Spleen (tissue), 13 donors: ENCODE measurements at places on chromosomes 11 and 22.

DNA sequence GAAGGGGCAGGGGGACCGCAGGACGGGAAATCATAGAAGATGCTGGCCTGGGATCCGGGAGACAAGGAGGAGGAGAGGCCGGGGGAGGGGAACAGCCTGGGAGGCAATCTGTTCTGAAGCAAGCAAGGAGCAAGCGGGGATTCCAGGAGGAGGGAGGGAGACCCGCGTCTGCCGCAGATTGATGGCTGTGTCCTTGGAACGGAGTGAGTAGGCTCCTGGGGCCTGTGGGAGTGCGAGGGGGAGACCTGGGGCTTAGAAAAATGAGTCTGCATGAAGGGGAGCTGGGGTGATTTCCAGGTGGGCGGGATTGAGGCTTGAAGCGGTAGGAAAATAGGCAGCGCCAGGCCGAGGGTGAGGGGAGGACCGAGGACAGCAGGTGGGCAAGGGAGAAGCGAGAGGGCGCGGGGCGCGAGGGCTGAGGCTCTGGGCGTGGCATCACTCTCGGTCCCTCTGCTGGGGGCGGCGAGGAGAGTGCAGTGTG is 1.6 kb upstream of the LRRC55 start:
- DNase-seq: no peak

DNA sequence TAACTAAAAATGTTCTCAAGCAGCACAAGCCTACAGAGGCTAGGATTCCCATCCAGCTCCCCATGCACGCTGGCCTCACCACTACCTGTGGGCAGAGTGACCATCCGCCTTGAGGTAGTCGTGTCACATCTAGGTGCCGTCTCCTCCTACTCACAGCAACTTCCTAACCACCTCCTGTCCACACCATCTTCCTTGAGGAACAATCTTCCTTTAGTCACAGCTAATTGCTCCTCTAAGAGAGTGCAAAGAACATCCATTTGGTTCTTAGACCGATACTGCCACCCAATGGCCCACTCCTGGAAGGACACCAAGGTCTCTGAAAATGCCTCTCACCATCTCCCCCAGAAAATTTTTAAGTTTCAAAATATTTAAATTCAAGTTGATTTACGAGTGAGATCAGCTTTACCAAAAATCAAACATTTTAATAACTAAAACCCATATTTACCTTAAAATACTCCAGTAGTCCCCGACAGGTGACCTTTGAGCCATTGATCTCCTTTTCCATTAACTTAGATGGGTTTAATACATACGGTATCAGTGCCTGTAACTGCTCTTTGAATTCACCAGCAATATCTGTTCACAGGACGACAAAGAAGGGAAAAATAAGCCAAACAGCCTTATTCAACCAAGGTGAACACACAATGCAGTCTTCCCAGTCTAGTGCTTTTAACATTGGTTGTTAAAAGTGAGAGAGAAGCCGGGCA is 21.7 kb upstream of the PLAAT3 start:
- DNase-seq: no peak

DNA sequence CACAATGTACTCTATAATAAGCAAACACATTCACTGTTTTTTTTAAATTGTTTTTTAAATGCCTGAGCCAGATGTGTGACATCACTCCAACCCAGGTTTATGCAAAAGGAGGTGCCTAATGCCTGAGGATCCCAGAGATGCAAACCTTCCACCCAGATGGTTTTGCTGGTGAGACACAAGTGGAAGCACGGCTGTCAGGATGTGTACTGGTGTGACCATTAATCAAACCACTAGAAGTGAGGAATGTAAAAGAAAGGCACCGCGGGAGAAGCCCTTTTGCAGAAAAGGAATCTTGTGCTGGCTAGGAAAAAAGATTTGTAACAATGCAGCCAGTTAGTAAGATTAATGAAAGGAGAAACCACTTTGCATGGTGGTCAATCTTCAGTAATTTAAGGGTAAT is 407.4 kb downstream of the LARGE1 start:
- no peak for DNase-seq

DNA sequence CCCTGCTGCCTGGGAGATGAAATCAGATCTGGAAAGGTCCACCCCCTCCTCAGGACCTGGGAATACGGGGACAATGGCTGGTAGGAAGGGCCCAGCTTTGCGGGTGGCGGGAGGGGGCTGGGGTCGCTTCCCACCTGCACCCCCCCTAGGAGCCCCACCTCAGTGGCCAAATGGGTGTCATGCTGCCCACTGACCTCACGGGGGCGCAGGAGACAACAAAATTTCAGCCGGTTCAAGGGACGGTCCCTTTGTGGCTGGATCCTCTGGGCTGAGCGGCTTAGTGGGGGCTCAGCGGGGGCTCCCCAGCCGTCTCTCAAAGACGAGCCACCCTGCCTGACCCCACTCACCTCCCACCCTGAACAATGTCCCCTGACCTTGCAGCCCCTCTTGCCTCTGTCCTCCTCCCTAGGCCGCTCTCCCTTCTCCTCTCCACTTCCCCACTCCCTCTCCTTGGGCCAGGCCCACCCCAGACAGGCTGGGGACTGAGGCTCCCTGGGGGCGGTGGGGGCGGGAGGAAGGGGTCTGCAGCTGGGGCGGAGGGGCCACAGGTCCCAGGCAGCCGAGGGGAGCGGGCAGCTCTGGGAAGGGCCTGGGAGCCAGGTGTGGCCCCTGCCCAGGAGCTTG is 39.3 kb upstream of the H19 start:
- DNase-seq: no peak

- DNase-seq: no peak
Measured at GRCh38 chr11:71252770-71253730, 673 bp upstream of the SHANK2 start.

- no peak for DNase-seq
Measured at GRCh38 chr11:8766988-8767374, 84.4 kb downstream of the RPL27A start.

DNA sequence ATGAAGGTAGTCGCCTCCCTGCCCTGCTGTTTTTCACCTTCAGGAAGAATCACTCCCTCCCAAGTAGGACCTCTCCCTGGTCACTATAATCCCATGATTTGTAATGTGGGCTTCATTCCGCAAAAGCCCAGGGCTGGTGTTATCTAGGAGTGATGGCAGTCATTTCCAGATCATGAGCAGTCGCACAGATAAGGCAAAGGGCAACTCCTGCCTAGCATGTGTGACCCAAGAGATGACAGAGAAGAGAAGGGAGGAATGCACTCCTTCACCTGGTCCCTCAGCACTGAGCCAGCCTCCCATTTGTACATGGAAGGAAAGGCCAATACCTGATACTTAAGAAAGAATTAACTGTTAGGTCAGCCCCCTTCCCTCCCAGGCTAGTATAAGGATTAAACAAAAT is 102.9 kb downstream of the RPL27A start:
- DNase-seq: no peak

GRCh38 chr11:27882066-27882697 is 181.9 kb upstream of the BDNF start:
- DNase-seq: no peak
